GOT3 (cell line): ENCODE measurements at places on chromosomes 12 and 14.

DNA sequence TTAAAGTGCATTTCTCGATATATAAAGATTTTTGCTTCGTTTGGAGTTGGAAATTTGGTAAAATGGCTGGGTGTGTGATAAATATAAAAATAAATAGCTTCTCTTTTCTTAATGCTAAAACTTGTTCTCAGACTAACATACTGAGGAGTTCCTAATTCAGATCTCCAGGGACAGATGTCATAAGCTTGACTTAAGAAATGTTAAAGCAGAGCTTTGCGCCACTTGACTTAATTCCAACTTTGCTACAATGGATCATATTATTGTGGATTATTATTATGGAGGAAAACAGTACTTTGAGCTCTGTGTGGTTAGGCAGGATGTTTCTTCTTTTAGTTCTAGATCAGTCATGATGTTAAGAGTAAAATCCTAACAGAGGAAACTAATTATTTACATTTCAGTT lies 33.8 kb downstream of the GNG2 start:
- DNase-seq, result no peak

GRCh38 chr12:6373022-6373787 lies 2.2 kb downstream of the SCNN1A start:
- DNase-seq, result no peak

- no peak for DNase-seq
These were observed 149.0 kb downstream of the EFCAB11 start for GRCh38 chr14:89805501-89805900.

GRCh38 chr12:118052324-118053070 lies 8.5 kb downstream of the WSB2 start:
- no peak for DNase-seq

- no peak for DNase-seq
These were observed 1095.9 kb downstream of the TMEM121 start for GRCh38 chr14:106622200-106622745.

- DNase-seq, result peak; percentile 6
These were observed 113.0 kb upstream of the NTF3 start for GRCh38 chr12:5318874-5319273.

DNA sequence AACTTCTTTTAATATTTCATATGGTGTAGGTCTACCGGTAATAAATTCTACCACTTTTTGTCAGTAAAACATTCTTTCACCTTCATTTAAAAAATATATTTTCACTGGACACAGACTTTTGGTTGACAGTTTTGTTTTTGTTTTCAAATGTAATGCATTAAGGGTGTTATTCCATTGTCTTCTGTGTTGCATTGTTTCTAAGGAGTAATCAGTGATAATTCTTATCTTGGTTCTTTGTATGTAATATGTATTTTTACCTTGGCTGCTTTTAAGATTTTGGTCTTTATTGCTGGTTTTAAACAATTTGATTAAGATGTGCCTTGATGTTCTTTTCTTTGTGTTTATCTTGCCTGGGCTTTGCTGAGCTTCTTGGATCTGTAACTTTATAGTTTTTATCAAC lies 4.1 kb downstream of the MAP1LC3B2 start:
- DNase-seq, result no peak
